CD8-positive, alpha-beta memory T cell (primary cell): ENCODE measurements at places on chromosomes 3 and 15.

DNA sequence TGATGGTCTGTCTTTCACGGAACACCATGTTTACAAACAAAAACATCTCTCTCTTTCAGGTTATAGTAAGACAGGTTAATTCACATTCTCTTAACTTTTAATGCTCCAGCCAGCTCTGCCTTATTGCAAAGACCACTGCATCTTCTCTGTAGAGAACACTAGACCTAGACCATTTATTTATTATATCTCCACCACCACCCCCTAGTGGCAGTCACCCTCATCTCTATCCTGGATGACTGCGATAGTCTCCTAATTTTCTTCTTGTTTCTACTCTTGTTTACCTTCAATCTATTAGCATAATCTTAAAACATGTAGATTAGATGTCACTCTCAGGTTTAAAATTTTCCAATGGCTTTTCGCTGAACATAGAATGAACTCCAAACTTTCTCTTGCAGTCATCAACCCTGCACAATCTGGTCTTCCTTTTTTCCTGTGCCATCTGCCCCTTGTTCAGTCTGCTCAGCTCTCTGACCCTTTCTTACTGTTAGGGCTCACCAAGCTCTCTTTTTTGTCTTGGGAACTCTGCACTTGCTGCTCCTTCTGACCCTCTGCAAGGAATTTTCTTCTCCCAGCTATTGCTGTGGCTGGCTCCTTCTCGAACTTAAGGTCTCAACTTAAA is 155.6 kb downstream of the SQOR start:
- no peak for DNase-seq

DNA sequence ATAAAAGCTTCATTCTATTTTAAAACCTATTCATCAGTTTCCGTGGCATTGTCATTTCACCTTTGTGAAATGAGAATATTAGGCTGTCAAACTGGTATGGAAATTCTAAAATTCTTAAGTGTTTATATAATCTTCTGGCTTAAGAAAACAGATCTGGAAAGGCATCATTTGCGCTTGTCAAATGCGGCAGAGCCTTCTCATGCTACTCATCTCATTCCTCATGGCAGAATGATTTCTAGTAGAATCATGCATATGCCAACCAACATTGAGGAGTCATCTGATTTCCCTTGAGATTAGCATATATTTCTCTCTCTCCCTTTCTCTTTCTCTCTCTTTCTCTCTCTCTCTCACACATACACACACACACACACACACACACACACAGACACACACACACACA is 48.8 kb downstream of the STRIT1 start:
- DNase-seq = no peak

DNA sequence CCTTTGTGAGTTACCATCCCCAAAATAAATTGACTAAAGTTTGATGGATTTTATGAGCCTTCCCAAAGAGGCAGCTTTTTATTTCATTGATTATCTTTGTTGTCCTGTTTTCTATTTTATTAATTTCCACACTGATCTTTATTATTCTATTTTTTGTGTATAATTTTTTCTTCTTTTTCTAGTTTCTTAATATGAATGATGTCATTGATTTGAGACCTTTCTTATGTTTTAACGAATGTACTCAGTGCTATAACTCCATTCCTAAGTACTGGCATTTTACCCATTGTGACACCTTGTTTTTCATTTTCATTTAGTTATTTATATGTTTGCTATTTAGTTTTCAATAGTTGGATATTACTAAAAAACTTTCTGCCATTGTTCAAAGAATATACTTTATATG is 565.3 kb downstream of the CADM2 start:
- DNase-seq = no peak

DNA sequence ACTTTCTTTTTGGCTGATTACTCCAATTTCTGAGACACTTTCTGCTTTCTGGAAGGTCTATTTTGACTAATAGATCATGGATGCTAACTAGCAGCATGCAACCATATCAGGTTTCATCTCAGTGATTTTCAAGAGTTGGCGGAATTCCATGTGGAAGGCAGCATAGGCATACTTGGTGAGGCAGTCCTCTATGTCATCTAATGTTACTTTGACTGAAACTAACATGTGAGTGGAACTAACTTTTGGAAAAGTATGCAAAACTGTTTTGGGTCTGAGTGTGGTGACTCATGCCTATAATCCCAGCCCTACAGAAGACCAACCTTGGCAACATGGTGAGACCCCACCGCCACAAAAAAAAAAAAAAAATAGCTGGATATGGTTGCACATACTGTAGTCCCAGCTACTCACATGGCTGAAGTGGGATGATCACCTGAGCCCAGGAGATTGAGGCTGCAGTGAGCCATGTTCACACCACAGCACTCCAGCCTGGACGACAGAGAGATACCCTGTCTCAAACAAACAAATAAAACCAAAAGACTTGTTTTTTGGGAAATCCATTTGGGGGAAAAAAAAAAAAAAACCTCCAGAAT is 1033.7 kb downstream of the ROBO1 start:
- DNase-seq = no peak

- no peak for DNase-seq
Observed at GRCh38 chr3:117543521-117543920, 833.9 kb downstream of the TUSC7 start.
